Retinal pigment epithelial cell (primary cell): ENCODE measurements at places on chromosomes 1 and 21.

DNA sequence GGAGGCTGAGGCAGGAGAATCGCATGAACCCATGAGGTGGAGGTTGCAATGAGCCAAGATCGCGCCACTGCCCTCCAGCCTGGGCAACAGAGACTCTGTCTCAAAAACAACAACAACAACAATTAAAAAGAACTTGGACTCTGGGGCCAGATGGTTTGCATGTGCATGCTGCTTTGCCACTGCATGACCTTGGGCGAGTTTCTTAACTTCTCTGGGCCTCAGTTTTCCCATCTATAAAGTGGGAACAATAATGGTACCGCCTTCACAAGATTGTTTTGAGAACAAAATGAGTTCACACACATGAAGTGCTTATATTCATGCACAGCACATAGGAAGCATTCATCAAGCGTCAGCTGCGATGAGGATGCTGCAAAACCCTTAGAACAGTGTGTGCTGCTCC, 74.6 kb downstream of the MAN1C1 start:
- DNase-seq = no peak

DNA sequence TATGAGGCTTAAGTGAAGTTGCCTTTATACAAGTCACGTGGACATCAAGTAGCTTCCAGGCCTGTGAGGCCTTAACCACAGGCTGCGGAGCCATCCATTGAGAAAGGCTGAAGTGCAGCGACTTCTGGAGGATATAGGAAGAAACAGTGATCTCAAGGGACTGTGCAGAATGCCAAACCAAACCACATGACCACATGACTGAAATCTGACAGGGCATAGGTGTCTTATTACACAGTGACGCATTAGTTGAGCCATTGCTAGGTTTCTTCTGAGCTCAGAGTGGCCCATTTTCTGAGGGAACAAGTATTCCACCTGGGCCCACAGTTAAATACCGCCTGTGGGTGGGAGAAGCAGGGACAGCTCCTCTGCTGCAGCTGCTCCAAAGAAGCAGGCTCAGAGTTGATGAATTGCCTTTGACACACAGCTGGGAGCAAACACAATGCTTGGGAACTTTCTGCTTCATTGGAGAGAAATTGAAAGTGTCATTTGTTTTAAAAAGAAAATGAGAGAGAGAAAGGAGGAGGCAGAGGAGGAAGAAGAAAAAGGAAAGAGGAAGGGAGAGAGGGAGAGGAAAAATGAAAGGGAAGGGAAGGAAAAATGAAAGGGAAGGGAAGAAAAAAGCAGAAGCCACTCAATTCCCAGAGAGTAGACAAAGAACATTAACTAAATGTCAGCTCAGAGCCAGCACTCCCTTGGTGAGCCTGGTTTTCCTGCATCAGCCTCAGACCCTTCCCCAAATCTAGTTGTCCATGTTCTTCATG, 94.4 kb downstream of the COLGALT2 start:
- peak; percentile 98 for DNase-seq

DNA sequence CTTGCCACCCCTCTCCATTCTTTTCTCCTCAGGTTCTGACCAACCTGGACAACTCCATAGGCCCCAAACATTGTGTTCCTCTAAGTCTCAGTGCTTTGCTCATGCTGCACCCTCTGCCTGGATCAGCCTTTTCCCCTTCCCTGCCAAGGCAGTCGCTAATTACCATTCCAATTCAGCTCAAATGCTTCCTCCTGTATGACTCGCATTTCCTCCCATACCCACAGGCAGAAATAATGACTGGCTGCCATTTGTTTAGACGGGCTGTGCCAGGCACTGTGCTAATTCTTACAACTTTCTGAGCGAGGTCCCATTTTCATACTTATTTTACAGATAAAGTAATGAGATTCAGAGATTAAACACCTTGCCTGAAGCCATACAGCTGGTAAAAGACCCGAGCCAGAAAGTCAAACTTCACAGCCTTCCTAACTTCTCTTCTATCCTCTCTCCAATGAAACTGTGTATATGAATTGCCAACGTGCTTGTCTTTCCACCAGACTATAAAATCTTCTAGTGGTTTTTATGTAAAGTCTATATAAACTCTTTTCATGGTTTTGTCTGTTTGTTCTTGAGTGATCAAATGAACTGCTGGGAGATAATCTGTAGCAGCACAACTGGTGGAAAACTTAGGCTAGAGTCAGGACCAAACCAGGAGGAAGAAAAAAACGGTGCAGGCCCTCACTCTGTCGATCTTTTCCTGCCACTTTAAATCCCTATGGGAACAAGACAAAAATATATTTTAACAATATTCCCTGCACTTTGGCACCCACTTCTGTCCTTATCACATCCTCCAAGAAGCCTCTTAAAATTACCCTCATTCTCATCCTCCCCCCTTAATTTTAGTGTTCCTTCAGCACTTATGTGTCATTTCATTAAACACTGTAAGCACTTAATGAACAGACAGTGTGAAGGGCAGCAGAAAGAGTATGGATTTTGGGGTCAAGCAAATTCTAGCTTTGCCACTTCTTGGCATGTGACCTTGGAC, 33.7 kb downstream of the RAB3B start:
- peak; percentile 17 for DNase-seq

DNA sequence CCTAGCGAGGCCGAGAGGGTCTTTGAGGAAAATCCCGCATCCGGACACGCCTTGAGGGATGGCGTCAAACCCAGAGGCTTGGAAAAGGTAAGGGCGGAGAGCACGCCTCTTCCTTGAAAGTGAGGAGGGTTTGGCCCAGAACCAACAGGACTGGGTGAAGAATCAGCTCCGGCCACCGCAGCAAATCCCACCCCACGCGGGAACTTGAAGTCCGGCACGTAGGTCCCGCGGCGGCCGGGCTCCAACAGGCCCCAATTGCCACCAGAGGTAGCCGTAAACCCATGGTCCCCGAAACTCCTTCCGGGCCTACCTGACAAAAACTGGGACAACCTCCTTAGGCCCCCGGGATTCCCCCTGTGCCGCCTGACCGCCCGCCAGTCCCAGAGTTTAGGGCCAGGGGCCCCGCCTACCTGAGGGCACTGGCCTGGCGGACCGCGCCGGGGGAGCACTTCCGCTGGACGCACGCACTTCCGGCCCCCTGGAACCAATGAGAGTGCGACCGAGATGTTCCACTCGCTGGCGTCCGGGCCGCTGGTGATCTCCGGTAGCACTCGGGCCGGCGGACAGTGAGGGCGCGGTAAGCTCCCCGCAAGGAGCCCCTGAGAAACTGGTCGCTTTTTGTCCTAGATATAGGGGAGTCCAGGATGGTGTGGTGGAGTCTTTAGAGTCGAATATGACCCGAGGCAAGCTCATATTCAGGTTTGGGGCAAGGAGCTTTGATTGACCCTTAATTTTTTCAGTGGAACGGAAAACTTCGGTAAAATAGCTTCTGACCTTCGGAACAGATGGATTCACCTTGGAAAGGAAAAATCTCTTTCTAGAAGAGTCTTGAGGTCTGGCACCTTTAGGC, at the start of the genes LZIC and NMNAT1:
LZIC (minus strand) TSS at position 453 of the 850 bp plus-strand sequence. CDS start 6,772 bp downstream, outside the sequence.
NMNAT1 (plus strand) TSS at position 537 of the 850 bp plus-strand sequence. CDS start 28,599 bp downstream, outside the sequence.
- peak; percentile 73 for DNase-seq

GRCh38 chr1:178066908-178067614, 26.8 kb upstream of the RASAL2 start:
- no peak for DNase-seq

- no peak for DNase-seq
Measured at GRCh38 chr1:7493711-7494454, 277.2 kb upstream of the VAMP3 start.

DNA sequence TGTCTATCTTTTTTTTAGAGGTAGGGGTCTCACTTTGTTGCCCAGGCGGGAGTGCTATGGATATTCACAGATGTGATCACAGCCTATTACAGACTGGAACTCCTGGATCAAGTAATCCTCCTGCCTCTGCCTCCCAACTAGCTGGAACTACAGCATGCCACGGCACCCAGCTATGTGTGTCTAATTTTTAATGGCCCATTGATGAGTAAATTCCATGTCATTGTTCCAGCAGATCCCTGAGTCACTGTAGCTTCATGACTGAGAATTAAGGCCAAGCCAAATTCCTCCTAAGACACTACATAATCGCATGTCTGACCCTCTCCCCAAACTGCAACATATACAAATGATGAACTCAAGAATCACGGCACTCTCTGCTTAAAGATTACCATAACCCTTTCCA, 84.2 kb upstream of the RGS2 start:
- DNase-seq = no peak

GRCh38 chr21:33022828-33023573, 2.7 kb upstream of the OLIG2 start:
- no peak for DNase-seq

- no peak for DNase-seq
Measured at GRCh38 chr1:154342836-154343472, 17.6 kb downstream of the ATP8B2 start.

DNA sequence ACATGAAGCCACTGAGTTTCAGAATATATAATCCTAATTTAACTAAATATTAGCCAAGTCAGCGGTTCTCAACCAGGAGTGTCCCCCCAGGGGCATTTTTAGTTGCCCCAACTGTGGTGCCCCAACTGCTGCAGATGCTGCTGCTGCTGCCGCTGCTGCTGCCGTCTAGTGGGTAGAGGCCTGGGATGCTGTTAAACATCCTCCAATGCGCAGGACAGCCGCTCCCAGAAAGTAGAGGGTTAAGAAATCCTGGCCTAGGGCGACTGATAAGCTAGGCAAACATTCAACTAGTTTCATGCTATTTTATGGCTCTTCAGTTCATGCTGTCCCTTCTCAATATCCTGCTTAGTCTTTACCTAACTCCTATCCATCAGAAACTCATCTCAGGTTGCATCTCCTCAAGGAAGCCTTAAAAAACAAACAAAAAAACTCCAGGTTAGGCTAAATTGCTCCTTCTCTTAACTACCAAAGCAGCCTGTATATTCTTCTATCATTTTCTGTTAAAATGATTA, 9.9 kb upstream of the DCAF6 start:
- DNase-seq = no peak

DNA sequence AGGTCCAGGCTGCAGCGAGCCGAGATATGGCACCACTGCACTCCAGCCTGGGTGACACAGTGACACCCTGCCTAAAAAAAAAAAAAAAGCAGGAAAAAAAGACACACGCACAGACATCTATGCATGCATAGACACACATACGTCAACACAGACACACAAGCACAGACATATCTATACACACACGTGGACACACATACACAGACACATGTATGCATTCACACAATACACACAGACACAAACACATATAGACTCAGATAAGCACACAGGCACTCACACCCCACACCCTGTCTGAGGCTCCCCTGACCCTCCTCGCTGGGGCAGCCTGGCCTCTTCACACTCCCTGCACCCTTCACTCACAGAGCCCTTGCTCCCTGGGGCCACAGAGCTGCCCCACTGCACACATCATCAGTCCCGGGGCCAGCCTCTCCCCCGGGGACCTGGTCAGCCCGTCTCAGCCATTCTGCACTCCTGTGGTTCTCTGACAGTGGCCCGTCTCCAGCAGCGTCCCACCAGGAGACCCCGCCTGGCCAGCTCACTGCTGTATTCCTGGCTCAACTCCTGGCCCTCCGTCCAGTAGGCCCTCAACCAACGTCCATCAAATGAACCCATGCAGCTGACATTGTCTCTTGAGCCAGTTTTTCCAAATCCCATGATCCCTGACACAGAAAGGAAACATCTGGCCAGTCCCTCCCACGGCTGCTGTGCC, 4.6 kb upstream of the PRKCZ start:
- no peak for DNase-seq

GRCh38 chr1:7783178-7783711, 846 bp upstream of the PER3 start:
- peak; percentile 20 for DNase-seq

DNA sequence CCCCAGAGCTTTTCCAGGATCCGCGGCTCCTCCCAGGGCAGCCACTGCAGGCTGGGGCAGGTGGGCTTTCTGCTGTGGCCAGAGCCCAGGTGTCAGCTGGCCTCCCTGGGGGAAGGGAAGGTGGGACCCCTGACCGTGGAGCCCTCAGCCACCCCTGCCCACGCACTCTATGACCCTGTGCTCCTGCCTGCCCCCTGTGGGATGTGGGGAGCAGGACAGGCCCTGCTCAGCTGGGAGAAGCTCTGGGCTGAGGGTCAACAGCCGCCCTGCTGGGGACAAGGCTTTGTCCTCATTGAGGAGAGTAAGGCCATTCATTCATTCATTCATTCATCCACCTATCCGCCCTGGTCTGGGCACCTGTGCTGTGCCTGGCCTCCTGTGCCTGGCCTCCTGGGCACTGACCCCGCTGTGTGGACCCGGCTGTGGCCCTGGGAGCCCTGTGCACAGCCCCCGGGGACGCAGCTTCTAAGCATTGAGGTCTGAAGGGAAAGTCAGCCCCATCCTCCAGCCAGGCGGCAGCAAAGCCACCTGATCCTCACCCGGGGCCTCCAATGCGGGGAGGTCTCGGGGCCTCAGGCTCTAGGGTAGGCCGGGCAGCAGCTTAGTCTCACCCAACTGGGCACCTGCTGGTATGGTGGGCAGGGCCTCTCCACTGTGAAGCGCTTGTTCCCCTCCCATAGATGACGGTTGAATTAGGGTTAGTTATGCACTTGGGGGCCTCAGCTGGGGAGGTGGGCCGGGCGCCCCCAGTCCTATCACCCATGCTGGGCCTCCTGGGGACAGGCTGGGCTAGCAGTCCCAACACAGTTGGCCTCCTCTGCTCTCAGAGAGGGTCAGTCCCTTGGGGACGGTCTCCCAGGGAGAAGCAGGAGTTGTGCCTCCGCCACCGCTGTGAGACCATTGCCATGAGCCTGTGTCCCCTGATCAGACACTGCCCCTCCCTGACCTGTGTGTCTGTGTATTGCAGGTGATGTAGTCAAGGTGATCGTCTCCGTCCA, 6.0 kb downstream of the TNFRSF14 start:
- DNase-seq = no peak

DNA sequence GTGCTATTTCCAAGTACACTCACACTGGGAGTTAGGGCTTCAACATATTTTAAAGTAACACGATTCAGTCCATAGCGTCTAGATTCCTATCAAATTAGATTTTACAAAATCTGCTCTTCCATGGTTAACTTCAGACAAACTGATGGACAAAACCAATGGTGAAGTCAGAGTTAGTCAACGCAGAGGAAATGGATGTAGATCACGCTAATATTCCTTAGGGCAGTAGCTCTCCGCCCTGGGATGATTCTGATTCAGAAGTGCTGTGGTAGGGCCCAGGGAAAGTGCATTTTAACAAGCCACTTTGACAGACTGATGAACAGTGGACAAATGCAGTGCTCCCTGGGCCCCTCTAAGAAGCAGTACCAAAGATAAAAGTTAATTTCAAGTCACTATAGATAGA, 83.2 kb downstream of the HIVEP3 start:
- DNase-seq = no peak

- peak; percentile 16 for DNase-seq
Measured at GRCh38 chr1:97094247-97094972, 372.8 kb downstream of the PTBP2 start.

GRCh38 chr1:64980745-64981600, 14.6 kb upstream of the JAK1 start:
- no peak for DNase-seq
